Bronchial epithelial cell (primary cell): ENCODE measurements at places on chromosomes 4 and X. TPM values are rescaled to one million over a fixed set of nuclear protein-coding genes. Genes with fewer than 3 reads are reported as not detected.

Gene CASK
- total RNA-seq: 92.6 and 141 TPM in 2 replicates

Gene MTMR8
- total RNA-seq: 1.3 and 3.1 TPM in 2 replicates

DNA sequence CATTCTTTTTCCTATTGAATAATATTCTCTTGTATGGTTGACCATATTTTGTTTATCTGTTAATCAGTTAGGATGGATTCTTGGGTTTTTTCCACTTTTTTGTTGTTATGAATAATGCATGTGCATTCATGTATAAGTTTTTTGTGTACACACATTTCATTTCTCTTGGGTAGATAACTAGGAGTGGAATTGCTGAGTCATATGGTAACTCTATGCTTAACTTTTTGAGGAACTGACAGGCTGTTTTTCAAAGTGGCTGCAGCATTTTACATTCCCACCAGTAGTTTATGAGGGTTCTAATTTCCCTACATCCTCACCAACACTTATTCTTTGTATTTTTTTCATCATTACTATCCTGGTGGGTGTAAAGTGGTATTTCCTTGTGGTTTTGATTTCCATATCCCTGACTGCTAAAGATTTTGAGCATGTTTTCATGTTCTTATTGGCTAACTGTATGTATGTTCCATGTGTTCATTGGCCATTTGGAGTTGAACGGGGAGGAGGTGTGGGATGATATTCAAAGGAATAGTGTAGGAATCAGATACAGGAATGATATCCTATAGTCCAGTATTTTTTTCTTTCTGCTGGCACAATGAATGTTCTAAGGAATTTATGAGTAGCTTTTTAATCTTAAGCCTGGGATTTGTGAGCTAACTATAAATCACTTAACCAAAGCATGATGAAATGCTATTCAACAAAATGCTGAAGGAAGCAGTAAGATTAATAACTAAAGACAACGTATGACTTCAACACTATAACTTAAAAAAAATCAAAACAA, 114.3 kb downstream of the AMELX start:
- peak; percentile 21 for DNase-seq

DNA sequence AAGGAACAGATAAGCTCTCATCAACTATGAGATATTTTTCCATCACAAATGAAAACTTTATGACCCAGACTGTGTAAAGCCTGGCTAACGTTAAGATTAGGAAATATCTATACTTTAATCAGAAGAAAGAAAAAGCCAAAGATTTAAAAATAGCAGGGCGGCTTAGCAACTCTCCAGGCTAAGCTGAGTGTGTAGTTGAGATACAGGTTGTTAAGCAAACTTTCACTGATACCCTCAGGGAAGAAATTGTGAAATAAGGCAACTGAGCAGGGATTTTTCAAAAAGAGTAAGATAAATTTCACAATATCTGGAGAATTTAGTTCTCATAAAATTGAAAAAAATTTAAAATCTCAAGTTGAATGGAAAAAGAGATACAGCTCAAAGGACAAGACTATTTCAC, 382.0 kb downstream of the RAPGEF2 start:
- peak; percentile 63 for DNase-seq

GRCh38 chrX:24293412-24293811, 20.5 kb downstream of the SUPT20HL2 start:
- no peak for DNase-seq

DNA sequence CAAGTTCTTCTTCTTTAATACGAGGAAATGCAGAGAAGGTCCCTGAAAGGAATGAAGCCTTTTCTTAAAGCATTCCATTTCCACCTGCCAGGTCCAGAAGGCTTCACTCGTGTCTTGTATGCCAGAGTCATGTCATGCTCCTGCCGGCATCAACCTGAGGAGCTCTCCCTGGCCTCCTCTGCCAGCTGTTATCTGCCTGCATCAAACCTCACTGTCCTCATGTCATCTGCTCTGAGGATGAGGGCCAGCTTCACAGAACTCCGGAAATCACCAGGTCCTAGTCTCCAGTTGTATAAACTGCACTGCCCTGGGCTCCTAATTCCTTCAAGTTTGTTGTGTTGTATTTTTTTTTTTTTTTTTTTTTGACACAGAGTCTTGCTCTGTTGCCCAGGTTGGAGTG, 20.0 kb upstream of the S100G start:
- no peak for DNase-seq

GRCh38 chr4:158999166-158999682, 103.7 kb upstream of the RAPGEF2 start:
- no peak for DNase-seq

GRCh38 chrX:117510453-117510852, 606.2 kb downstream of the KLHL13 start:
- peak; percentile 10 for DNase-seq

- DNase-seq: peak; percentile 12
These were observed 22.6 kb downstream of the SYNPO2 start for GRCh38 chr4:118911238-118911703.
